ENCODE measurements at places on chromosomes 4 and X. TPM values are rescaled to one million over a fixed set of nuclear protein-coding genes. Genes with fewer than 3 reads are reported as not detected.

RAB33A gene
- 0.27 TPM for total RNA-seq

PPID gene
- total RNA-seq = 34.8 TPM

REELD1 gene
- not detected for total RNA-seq

WDFY3 gene
- 167 TPM for total RNA-seq

UGT2B11 gene
- not detected for total RNA-seq

LRCH2 gene
- 9.2 TPM for total RNA-seq

Measured in thoracic aorta endothelial cell (primary cell).